Left forelimb (tissue), 1 donor: ENCODE measurements at places on chromosomes 11 and 22.

DNA sequence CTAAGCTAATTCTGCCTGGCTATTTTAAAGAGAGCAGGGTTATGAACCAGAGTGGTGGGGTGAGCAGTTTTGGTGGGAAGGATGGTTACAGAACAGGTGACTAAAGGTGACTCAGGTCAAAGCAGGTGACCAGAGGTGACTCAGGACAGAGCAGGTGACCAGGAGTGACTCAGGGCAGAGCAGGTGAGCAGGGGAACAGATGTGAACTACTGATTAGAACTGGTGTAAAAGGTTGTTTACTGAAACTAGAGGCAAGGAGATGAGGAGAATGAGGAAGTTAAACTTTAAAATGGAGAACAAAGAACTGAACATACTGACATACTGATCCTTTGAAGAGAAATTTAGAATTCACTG, 15.4 kb upstream of the HYLS1 start:
- DNase-seq, result no peak

DNA sequence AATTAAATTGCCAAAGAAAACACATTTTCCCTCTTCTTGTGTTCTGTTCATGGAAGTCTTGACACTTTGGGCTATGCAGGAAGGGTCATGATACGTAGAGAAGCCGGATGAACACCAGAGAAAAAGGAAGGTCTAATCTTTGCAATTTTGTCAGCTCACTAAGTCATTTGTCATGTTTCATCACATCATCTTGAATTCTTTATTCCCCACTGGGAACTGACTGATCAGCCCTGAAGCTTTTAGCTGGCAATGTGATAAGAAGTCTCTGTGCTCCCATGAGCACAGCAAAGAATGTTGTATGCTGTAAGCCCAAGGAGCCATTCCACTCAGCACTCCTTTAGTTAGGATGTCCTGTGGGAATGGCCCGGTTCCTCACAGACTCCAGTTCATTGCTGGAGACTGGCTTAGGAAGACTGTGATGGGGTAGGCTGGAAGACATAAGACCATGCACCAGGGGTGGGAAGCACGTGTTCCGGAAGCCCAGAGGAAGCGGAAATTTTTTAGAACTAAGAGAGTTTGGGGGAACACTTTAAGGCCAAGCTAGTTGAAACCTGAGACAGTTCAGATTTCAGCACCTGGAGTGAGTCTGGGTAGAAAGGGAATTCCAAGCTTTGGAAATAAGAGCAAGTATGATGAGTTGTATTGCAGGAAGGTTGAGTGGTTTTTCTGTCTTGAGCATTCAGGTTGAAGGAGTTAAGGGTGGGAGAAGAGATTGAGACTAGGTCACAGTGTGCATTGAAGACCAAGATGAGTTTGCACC, 306.7 kb upstream of the MTNR1B start:
- no peak for DNase-seq

DNA sequence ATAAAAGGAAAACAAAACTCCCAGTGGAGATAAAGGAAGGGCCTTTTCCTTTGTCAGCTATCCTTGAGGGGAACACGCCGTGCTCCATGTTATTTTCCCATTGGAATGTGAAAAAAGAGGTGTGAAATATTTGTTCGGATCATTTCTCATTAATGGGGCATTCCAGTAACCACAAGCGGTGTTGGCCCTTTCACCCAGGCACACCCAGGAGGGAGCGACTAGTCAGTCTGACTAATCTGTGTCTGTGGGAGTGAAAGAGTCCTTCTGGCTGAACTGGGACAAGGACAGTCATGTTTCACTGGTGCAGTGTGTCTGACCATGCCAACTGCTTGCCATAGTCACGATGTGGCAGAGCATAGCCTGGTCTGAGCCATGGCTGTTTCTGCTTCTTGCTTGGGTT, 13.0 kb upstream of the MYEOV start:
- no peak for DNase-seq

- no peak for DNase-seq
Observed at GRCh38 chr22:46256358-46256958, 6.4 kb upstream of the CDPF1 start.

- DNase-seq, result no peak
Observed at GRCh38 chr22:30265823-30266444, 717 bp downstream of the OSM start.

DNA sequence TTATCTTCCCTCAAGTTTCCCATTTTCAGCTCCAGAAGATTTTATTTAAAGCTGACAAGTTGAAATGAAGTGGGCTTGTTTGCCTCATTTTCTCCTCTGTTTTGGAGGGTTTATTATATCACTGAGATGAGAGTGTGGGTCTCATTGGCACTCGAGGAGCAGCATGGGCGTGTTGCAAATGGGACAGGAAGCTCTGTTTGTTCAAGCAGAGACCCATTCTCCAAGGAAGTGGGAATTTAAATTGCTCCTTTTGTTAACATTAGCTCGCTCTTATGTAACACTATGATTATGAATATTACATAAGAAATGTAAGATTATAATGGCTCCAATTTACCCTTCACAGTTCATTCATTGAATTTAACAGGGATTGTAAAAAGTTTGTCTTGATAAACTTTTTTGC, 317.7 kb upstream of the CTSC start:
- DNase-seq, result no peak

- DNase-seq, result no peak
Observed at GRCh38 chr22:29831186-29831921, 6.7 kb downstream of the ASCC2 start.

DNA sequence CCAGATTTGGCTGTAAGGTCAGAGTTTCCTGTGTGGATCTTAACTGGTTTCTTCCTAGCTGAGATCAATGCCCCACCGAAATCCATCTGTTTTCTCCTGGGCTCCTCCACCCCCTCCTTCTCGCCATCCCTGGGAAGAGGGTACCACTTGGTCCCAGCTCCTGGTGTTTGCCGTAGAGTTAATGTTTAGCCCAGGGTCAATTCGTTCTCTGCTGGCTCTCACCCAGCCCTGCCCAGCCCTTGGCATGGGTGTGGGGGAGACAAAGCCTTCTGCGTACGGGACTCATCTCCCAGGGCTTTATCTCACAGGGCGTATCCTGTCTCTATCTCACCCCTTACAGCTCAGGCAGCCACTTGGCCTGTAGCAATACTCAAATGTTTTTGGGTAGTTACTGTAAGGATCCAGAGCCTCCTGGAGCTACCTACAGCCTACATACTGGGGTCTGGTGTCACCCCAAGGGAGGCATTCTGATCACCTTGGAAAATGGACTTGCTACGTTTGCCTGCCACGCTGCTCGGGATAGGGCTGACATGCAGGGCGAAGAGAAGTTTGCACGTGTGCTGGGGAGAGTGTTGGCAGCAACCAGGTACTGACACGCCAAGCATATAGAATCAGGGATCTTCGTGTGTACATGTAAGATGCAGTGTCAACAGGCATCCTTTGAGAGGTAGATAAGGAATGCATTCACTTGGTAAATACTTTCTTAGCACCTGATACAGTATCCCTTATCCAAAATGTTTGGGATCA, 66.1 kb downstream of the SCN3B start:
- no peak for DNase-seq

DNA sequence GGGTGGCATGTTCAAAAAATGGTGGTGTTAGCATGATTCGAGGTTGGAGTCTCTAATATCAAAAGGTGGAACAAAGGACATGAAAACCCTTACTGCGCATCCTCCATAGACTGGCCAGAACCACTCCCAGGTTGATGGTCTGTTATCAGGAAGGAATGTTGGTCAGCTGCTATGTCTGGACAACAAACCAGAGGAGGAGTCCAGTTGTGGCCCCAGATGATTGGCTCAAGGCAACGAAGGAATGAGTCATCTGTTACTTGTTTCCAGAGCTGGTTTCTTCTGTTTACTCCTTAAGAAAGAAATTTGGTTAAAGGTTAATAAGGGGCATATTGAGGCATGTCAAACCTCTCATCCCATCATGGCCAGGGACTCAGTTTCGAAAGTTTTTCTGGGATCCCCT, 56.8 kb upstream of the GRIA4 start:
- no peak for DNase-seq

- DNase-seq, result peak; percentile 48
Observed at GRCh38 chr11:117916956-117917355, 12.2 kb downstream of the TMPRSS13 start.

- DNase-seq, result no peak
Observed at GRCh38 chr11:7905549-7905948, 25.5 kb downstream of the OR10A6 start.

GRCh38 chr11:45477588-45477987, 187.8 kb downstream of the CHST1 start:
- DNase-seq, result peak; percentile 45

DNA sequence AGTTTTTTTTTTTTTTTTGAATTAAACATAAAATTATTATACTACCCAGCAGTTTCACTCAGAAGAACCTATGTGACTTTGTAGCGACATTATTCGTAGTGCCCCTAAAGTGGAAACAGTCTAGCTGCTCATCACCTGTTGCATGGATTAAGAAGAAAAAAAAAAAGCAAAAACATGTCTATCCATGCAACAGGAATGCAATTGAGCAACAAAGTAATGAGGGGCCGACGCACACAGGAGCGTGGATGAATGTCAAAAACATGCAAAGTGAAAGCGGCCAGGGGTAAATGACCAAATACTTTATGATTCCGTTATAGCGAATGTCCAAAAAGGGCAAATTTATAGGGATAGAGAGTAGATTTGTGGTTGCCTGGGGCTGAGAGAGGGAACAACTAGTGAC, 16.3 kb downstream of the MYO18B start:
- DNase-seq, result no peak

DNA sequence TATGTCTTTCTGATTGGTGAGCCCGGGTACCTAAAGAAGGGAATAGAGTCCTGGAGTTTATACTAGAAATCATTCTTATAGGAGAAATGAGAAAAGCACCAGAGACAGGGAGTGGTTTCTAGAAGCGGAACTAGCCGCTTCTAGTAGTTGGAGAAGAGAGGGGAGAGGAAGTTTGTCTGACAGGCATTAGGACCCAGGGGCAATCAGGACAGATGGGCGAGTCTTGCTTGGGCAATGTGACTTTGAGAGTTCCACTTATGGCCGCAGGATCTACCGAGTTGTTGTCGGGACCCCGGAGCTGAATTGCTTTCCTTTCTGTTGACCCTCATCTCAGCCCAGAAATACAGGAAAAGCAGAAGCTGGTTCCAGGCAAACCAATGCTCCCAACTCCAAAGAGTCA, 596.8 kb upstream of the CNTN5 start:
- DNase-seq, result no peak

DNA sequence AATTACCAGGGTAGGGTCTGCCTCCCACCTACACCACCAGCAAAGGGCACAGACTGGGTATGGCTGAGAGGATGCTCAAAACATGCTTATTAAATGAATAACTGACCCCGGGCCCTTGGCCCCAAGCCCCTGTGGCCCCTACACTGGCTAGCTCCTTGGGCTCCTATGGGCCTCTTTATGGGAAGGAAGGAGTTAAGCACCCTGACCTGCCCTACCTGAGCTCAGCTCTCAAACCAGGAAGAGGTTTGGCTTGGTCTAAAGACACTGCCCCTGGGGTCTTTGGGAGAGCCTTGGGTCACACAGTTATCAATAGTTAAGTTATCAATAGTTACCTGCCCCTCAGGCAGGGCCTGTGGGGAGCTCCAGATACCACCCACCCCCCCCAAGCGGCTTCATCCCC, 1.2 kb downstream of the USH1C start:
- DNase-seq, result no peak

GRCh38 chr11:108197351-108197750, 25.1 kb downstream of the NPAT start:
- no peak for DNase-seq

DNA sequence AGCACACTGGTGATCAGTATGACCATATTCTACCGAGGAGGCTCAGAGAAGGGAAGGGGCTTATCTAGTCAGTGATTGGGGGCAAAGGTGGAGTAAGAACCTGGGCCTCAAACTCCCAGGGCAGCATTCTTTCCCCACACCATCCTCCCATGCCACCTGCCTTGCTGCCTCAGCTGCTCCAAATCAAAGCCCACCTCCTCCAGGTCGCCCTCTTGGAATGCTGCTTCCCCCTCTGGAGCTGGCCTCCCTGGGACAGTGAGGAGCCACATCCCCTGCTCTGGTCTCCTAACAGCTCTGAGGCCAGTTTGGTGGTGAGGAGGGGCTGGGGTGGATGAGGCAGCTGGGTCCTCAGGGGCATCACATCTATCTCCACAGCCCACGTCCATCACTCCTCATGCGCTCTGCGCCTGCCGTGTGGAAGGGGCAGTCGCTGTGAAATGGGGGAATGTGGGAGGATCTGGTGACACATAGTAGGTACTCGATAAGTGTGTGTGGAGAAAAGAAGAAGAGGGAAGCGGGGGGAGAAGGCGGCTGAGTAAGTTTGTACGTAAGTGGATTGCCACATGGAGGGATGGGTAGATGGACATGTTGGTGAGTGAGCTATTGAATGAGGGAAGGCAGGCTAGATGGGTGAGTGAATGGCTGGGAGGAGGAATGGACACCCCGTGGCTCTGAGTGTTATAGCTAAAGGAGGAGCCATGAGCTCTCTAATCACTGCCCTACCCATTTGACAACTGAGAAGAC, 16.1 kb upstream of the ARHGEF17 start:
- no peak for DNase-seq

DNA sequence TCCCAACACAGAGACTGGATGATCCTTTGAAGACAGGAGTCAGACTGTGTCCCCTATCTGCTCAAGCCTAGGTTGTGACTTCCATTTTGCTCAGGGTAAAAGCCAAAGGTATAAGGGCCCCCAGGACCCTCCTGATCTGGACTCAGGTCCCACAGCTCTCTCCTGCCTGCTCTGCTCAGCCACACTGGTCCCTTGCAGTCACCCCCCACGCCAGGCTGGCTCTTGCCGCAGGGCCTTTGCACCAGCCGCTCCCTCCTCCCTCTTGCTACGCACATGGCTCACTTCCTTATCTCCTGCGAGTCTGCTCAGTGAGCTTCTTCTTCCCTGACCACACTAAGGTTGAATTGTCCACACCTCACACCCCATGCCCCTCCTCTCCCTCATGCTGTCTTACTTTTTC, 28.4 kb upstream of the CACNG2 start:
- peak; percentile 23 for DNase-seq

DNA sequence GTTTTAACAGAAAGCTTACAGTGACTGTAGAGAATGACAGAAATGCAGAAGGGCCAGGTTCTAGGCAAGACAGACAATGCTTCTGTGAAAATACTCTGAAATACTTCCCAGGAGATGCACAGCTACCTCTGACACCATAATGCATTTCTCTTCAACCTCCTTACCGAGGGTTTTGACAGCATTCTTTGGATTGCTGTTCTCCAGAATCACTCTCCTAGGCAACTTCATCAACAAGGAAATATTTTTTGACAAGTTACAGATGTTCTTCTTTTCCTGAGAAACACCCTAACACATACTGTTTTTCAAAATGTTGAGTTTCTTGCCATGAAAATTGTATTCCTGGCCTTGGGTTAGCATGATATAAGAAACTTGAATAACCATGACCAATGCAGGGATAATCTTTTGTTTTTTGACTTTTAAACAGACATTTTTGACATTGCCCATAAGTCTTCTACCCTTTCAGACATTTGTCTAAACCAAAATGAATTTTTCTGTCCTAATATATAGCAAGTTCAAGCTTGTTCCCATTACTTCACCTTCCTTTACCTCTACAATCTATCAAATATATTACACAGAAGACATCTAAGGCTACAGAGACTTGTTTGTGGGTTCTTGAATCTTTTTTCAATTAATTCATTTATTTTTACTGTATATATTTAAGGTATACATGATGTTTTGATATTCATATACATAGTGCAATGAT, 108.1 kb downstream of the CCDC34 start:
- no peak for DNase-seq
